Right renal cortex interstitium (tissue), 3 donors: ENCODE measurements at places on chromosomes 5 and 9. TPM values are rescaled to one million over a fixed set of nuclear protein-coding genes. Genes with fewer than 3 reads are reported as not detected.
A peak's percentile ranks its signal among the peaks of the same experiment; 100 is the strongest.

DNA sequence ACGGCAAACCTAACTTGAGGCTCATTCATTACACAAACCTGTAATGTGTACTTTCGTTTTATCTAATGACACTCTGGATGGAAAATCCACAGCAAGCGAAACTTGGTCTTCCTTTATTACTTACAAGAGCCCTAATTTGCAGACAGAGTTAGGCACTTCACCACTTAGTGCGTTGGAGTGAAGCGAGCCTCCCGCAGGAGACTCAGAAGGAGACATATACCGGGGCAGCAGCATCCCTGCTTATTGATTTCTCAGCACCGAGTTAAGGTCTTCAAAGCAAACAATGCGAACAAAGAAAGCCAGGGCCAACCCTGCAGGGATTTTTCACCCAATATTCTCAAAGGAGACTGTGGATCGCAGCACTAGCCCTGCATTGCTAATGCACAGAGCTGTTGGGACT lies 28.6 kb downstream of the LSM11 start:
- no peak for DNase-seq

Gene LOX
- polyA plus RNA-seq = 40.3 TPM

GRCh38 chr9:127612939-127613582 lies 984 bp downstream of the STXBP1 start:
- no peak for DNase-seq

DNA sequence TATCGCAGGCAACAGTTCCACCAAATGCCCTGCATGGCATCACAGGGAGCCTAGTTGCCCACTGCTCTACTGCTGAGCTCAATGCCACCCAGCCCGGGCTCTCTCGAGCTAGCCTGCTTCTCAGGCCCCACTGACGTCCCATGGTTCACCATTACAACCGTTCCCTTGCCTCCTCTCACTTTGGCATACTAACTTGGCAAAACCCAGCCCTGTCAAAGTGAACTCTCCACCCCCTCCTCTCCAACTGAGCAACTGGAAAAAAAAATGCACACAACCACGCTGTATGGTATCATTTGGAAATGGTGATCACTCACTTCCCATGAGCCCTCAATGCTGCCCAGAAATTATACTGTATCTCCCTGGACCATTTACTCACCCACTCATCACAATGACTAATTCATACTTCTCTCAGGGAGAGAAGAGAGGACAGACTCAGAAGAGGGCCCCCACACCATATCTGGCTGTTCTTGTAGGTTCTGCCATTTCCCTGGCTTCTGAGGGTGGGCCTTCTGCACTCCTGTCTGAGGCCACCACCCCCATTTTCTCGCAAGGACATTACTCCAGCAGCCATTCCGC lies 51.4 kb upstream of the RARS1 start:
- DNase-seq = no peak

GRCh38 chr5:10278658-10279279 lies 28.7 kb downstream of the CCT5 start:
- no peak for DNase-seq

DNA sequence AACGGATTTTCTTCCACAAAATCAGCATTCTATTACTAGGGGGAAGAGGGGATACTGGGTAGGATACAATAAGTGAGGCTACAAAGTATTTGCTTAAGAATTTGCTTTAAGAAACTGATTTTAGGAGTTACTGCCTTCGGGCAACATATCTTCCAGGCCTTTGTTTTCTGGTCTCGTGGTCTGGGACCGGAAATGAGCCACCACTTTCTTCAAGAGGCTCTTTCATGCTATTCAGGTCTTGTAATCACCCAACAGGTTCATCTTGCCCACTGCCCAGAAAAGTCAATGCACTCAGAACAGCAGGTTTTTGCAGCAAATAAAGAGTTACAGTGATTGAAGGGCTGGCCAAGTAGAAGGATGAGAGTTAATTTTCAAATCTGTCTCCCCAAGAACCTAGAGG lies 6.6 kb upstream of the AOPEP start:
- no peak for DNase-seq

Gene GFI1B
- 0.72 TPM for polyA plus RNA-seq

DNA sequence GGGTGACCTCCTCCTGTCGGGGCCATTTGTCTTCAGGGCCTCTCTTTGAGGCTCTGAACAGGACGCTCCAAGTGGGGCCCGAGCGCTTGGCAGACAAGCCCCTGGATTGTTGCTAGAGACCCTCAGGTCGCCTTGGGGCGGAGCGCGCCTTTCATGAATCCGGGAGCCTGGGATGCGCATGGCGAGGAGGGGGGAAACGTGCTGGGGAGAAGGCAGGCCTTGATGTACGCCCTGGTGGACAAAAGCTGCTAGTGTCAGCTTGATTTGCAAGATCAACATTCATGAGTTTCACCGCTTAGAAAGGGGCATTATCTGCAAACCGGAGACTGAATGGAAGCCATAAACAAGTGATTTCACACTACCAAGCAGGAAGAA lies 226.3 kb downstream of the SMARCA2 start:
- peak; percentile 78 for DNase-seq

DNA sequence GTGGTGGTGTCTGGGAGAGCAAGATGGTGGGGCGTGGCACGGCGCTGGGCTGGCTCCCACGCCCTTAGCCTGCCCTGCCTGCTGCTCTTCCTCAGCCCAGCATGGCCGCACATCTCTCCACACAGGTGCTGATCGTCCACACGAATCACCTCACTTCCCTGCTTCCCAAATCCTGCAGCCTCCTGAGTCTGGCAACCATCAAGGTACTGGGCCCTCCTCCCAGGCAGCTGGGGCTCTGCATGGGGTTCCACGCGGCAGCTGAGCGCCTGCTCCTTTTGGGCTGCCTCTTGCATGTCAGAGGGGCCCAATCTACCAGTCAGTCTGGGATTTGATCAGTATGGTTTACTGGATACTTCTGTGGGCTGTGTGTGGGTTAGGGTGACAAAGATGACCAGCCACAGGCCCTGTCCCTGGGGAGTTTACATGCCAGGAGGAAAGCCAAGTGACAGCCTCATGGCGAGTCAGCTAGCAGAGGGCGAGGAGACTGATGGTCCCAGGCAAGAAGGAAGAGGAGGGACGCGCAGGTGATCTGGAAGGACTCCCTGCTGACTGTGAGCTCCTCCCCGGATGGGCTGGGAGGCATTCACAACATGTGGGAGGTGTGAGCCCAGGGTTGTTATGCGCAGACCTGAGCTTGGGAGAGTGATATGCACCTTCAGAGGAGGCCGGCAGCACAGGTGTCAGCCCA lies 6.0 kb downstream of the LRSAM1 start:
- DNase-seq = no peak

DNA sequence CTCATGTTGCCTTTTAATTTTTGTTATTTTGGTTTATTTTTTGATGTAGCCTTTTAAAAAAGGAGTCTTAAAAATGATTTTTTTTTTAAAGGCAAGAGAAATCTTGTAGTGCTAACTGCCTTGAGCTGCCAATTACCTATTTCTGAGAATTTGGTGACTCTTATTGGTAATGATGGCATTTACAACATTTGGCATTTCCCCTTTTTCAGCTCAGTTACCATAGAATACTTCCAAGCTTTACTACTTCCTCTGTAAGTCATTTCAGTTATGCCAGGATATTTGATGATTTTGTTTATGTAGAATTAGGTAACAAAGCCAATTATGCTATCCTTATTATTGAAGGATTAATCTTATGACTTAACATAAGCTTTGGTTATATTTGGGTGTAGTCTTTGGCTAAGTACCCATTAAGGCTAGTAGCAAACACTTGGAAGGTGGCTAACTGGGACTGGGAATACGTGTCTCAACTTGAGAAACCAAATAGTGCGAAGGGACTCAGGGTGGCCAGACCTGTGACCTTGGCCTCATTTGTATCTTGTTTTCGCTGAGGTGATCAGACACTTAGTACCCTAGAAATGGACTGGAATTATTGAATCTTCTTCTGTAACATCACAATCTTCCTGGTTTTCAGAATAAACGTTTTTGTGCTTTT lies 27.7 kb downstream of the CDC37L1 start:
- DNase-seq = no peak

- no peak for DNase-seq
Measured at GRCh38 chr5:96247097-96247701, 185.8 kb downstream of the PCSK1 start.

Gene PRRX2
- polyA plus RNA-seq = 1.00 TPM
